Activated CD8-positive, alpha-beta memory T cell treated with anti-CD3 and anti-CD28 coated beads for 1 hour (primary cell): ENCODE measurements at places on chromosomes 7 and 10.

DNA sequence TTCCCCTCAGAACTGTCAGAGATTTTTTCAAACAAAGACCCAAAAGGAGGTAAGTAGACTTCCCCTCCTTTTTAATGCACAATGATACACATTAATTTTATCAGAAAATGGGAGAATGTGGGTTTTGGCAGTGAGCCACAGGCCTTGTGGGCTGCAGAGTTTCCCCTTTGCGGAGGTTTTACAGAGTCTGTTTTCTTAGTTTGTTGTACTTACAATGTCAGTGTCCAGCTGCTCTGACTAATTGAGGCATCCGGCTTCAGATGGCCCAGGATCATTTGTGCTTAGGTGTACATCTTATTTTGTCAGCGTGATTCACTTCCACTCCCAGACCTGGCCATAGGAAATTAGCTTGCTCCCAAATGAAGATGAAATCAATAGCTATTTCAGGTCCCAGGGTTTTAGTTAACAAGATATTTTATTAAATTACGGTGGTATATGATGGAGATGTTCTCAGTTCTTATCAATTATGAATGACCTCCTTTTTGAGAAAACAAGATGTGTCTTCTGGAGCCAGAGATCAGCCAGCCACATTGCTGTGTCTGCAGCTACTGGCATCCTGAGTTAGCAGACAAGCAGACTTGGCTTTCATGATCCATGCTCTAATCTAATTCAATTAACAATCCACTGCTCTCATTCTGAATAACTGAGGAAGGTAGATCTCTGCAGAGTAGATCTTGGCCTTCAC lies 1086.6 kb upstream of the SORCS1 start:
- DNase-seq, result no peak

- DNase-seq, result no peak
These were observed 20.7 kb downstream of the FGFR2 start for GRCh38 chr10:121577568-121577967.

GRCh38 chr10:82888809-82889455 lies 1013.9 kb downstream of the NRG3 start:
- no peak for DNase-seq

GRCh38 chr10:6619660-6620059 lies 39.6 kb upstream of the PRKCQ start:
- no peak for DNase-seq

DNA sequence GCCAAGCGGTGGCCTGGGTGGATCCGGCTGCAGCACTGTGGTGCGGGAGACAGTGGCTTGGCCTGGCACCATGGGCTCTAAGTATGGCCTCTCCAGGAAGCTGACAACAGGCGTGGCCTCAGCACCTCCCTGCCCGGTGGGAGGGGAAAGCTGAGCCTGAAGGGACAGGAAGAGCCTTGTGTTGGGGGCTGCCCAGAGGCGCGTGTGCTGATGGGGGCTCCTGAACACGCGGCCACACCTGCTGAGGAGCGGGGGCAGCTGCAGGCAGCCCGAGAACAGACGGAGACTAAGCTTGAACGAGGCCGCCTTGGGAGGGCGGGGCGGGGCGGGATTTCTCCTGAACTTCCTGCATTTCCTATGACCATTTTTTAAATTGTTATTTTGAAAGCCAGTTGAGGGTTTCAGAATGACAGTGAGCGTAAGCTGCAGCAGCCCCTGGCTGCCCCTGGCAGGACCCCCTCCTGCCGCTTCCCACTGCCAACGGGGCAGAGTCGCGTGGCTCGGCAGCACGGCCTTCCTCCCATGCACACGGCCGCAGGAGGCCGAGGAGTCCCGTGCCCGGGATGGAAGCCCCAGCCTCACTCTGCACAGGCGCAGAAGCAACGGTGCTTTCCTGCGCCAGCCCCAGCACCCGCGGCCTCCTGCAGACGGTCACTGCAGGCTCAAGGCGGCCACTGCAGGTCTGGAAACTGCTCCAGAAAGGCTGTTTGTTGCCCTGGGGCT lies 43.2 kb downstream of the DPYSL4 start:
- DNase-seq, result no peak

- no peak for DNase-seq
These were observed 171.4 kb downstream of the SFMBT2 start for GRCh38 chr10:7239312-7239985.

GRCh38 chr7:116522247-116522646 lies 2.6 kb upstream of the CAV1 start:
- DNase-seq, result no peak

GRCh38 chr10:62467527-62467926 lies 93.4 kb downstream of the ZNF365 start:
- no peak for DNase-seq

DNA sequence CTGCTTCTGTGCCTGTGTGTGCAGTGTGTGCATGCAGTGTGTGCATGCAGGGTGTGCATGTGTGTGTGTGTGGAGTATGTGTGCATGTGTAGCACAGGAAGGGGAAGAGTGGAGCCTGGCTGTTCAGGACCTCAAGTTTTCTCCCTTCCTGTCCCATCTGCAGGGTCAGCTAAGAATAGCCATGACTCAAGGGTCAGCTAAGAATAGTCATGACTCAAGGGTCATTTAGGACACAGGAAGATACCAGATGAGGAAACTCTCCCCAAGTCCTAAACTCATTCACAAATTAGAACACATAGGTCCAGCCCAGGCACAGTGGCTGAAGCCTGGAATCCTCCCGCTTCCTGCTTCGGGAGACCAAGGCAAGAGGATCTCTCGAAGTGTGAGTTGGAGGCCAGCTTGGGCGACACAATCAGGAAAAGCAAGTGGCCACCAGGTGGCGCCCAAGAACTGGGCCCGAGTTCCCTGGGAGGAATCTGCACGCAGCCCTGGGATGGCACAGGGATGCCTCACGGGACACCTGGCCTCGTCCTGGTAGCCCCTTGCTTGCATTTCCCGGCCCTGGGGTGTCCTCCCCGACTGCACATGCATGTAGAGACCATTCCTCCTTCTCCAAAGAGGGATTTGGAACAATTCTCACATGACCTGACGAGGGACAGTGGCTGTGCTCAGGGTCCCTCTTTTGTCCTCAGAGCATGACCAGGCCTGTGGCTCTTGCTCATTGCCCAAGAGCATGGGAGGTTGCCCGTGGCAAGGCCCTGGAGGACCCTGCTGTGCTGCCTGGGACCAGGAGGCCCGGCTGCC lies 21.4 kb upstream of the VOPP1 start:
- DNase-seq, result no peak

DNA sequence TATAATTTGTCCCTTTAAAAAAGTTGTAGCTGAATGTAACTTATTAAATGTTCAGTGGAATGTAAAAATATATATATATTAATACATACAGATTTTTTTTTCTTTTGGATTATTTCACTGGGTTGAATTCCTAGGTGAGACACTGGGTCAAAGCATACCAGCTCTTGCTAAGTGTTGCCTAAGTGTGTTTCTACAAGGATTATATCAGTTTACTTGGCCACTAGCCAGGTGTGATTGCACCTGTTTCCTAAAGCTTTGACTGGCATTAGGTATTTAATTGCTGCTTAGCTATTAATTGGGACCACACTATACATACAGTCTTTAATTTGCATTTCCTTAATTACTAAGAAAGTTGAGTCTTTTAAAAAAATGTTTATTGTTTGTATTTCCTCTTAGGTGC lies 5.5 kb upstream of the ELOVL3 start:
- DNase-seq, result no peak

DNA sequence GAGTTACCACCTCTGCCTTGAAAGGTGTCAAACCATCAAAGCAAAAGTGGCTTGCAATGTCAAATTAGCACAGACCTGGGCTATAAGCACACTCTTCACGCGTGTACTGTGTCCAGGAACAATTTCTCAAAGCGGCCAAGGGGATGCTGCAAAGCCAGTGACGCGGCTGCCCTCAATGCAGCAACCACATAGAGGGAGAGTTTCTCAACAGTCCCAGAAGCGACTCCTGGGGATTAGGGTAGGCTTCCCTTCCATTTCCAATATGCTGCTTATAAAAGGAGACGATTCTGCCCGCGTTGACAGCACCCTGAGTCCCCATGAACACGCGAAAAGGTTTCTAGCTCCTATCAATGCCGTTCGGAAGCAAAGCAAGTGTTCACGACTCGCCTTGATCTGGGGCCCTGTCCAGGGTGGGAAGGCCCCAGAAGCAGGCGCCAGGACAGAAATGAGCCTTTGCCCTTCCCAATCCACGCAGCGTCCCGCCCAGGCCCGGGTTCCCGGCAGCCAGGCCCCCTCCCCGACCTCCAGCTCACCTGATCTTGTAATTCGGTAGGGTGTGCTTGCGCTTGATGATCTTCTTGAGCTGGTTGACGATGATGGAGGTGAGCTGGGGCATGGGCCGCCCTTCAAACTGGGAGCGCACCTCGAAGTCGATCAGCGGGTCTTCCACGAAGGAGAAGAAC lies 1.3 kb downstream of the PDZD8 start:
- DNase-seq, result no peak

GRCh38 chr10:26960308-26960707 lies 99.5 kb upstream of the ABI1 start:
- DNase-seq, result no peak

- DNase-seq, result no peak
These were observed 299.9 kb downstream of the RPS24 start for GRCh38 chr10:78333362-78334143.

DNA sequence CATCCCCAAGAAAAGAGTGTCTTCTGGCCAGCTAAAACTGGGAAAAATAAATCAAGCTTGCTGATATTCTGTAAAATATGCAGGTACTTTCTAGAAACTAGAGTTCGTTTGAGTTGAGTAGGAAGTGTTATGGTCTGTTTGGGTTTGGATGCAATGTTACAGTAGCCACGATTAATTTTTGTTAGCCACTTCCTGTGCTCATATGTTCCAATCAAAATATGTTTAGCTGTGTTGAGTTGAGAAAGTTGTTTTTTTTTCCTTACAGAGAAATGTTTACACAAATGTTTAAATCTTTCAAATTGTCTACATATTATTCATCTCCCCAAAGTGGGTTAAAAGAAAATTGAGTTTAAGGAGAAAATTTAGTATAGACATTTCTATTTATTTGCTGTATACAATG lies 11.3 kb upstream of the LAMB1 start:
- no peak for DNase-seq

DNA sequence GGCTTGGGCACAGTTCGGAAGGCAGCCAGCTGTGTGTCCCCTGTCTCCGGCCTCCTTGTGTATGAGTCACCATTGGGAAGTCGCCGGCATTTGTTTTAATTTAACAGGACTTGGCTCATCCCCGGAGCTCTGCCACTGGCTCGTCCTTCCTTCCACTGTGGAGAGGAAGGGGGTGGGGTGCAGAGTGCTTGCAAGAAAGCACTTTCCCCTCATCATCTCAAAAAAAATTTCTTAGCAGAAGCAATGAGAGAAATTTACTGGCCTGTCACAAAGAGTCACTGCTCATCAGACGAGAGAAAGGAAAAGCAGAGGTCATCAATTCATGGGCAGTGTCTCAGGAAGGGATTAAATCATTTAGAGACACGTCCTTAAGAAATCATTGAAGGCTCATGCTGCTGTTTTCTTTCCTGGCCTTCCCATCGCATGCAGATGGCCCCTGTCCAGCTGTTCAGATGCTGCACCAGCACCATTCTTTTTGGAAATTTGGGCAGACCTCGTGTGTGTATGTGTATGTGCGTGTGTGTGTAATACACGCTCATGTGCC lies 93.3 kb downstream of the BMS1 start:
- no peak for DNase-seq

GRCh38 chr7:70776627-70777101 lies 355.3 kb upstream of the GALNT17 start:
- no peak for DNase-seq

- no peak for DNase-seq
These were observed 5.3 kb downstream of the NUDT1 start for GRCh38 chr7:2247141-2247995.

DNA sequence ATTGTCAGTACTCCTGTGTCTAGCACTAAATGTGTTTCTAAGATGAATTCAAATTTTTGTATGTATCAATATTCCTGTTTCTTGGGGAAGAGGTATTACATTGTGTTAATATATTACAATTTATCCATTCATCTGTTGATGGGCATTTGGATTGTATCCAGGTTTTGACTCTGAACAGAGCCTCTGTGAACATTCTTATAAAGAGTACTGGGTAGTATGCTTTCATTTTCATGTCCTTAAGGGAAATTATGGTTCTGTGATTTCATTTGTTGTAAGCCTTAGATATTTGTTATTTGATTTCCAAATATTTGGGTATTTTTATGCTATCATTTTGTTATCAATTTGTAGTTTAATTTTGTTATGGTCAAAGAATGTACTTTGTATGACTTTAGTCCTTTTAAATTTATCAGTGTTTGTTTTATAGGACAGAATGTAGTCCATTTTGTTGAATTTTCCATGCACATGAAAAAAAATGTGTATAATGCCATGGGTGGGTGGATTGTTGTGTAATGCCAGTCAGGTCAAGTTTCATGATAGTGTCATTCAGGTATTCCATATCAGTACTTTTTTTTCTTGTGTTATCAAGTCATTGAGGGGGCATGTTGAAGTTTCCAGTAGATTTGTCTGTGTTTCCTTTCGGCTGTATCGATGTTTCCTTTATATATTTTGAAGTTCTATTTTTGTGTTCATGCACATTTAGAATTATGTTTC lies 38.4 kb downstream of the STAM start:
- no peak for DNase-seq

DNA sequence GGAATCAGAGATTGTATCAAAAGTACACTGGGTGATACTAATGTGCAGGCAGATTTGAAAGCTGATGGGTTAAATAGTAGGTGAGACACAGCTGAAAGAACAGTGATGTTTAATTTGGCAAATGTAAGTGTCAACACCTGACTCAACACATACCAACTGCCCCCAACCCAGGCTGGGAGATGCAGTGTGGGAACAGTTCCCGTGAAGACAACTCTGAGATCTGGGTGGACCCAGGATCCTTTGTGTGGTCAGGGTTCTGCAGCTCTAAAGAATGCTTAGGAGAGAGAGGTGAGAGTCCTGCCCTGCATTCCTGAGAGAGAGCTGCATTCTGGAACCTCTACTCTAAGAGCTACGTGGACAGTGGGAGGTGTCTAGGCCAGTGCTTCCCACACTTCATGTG lies 479.7 kb downstream of the RPS24 start:
- no peak for DNase-seq

DNA sequence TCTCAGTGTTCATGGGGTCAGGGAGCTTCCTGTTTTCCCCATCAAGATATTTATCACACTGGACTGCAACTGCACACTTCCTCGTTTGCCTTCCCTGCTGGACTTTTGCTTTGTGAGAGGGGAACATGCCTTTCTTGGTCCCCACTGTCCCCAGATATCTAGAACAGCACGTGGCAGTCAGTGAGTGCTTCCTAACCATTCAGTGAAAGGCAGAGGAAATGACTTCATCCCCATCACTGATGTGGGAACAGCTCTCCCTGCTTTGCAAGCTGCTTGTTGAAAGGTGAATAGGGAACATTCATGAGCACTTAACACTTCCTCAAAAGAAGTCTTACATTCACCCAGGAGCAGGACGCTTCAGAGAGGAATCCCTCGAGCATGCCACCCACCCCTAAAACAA lies 135.4 kb downstream of the MYOF start:
- no peak for DNase-seq
